ENCODE measurements at places on chromosomes 1 and 21. TPM values are rescaled to one million over a fixed set of nuclear protein-coding genes. Genes with fewer than 3 reads are reported as not detected.

The UMODL1 gene
- total RNA-seq = not detected

The RXFP4 gene
- not detected for total RNA-seq

The KRTAP19-3 gene
- not detected for total RNA-seq

The PALMD gene
- 0.51 TPM for total RNA-seq

The LDLRAP1 gene
- 7.3 TPM for total RNA-seq

The CASQ1 gene
- total RNA-seq = 0.26 TPM

The PLPP3 gene
- total RNA-seq = 343 TPM

The OR10Z1 gene
- total RNA-seq = under 0.01 TPM

The SAMD13 gene
- total RNA-seq = 1.3 TPM

The C8B gene
- total RNA-seq = not detected

The CD1C gene
- not detected for total RNA-seq

The KCNQ4 gene
- total RNA-seq = under 0.01 TPM

The MAN1C1 gene
- total RNA-seq = 17.7 TPM

The CEP170 gene
- 75.2 TPM for total RNA-seq

The POU3F1 gene
- not detected for total RNA-seq
